ENCODE measurements at places on chromosomes 6 and 20. TPM values are rescaled to one million over a fixed set of nuclear protein-coding genes. Genes with fewer than 3 reads are reported as not detected.
A peak's percentile ranks its signal among the peaks of the same experiment; 100 is the strongest.

DNA sequence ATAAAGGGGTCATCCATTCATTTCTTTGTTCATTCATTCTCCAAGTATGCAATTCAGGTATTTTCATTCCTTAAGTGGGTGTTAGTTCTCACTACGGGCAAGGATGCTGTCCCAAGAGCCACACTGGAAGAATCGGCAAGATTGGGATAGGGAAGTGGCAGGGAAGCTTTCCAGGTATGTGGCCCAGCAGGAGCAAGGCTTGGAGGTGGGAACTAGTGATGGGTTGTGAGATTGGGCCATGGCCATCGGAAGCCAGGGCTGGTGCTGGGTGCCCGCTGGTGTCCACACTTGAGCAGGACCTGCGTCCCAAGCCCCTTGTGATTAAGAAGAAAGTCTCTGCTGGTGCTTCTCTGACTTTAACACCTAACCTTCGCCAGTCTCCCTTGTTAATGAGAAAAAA is 15.1 kb downstream of the VSTM2L start:
- no peak for DNase-seq

DNA sequence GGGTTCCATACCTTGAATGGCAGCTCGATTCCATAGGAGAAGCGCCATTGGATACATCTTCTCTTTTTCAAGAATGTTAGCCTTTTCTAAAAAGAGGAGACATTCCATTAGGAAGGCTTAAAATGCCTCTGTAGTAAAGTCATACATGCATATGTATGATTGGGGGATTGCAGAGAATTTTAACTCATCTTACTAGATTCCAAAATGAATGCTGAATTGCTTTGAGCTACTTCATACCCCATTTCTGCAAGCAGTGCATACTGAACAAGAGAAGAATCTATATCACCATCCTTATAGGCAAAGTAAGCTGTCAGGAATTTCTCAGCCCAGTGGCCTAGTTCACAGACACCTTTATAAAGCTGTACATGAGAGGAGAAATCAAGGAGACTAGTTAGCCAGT is 80.3 kb downstream of the NDUFAF5 start:
- no peak for DNase-seq

DNA sequence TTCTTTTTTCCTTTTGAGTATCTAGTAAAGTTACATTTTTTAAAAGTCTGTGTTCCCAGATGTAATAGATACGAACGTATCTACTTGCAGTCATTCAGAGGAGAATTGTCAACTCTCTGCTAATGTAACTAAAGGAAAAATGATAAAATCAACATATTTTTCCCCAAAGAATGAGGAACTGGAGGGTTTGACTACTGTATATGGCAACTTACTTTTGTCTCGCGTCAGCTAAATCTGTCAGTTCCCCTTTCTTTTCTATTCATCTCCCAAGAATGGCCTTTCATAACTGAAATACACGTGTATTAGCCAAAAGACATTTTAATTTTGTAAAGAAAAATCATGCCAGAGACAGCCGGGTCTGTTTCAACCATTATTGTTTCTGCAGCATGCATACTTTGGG is 5.4 kb downstream of the EYA2 start:
- DNase-seq: peak; percentile 69

- no peak for DNase-seq
These were observed 20.4 kb downstream of the SIRPD start for GRCh38 chr20:1536893-1537730.

DDRGK1 gene
- 48.5 TPM for total RNA-seq

FOXF2 gene
- not detected for total RNA-seq
